ENCODE measurements at places on chromosomes 2 and 18.

DNA sequence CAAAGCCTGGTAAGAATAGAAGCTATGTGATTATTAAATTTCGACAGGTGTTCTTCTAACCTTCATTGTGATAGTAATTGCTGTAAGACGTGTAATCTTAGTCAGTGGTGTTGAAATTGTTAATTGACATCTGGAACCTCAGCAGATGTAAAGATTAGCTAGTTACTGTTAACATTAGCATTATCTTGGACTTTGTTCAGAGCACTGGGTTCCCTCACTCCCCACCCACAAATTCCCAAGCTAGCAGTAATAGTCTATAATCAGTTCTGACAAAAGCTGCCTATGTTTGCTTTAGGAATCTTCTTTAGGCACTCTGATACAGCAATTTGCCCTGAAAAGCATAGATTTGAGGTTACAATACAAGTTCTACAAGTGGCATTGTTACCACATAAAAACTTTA is 233.7 kb downstream of the EN1 start:
- DNase-seq: no peak

- DNase-seq: no peak
Measured at GRCh38 chr2:149129433-149129832, 90.9 kb downstream of the LYPD6B start.

DNA sequence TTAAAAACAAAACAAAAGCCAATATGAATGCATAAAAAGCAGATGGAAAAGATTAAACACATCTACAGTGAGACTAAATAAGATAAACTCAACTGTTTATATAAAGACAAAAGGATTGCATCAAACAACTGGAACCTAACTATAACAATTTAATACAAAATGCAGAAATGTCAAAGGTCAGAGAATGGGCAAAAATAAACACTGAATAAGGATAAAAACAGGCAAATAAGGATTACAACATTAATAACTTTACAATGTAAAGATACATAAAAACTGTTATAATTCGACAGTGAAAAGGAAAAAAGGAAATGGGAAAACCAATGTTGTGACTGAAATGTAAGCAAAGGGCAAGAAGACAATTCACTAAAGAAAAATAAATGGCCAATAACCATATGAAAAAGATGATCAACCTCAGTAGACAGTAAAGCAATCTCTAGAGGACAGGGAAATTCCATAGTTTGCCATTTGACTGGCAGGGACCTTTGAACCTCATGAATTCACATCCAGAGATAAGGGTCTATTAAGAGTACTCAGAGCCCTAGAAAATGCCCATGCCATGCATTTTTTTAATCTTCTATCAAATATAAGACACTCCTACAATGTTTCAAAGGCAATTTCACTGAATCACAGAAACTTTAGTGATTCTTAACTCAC is 83.7 kb downstream of the TMEM131 start:
- DNase-seq: no peak

DNA sequence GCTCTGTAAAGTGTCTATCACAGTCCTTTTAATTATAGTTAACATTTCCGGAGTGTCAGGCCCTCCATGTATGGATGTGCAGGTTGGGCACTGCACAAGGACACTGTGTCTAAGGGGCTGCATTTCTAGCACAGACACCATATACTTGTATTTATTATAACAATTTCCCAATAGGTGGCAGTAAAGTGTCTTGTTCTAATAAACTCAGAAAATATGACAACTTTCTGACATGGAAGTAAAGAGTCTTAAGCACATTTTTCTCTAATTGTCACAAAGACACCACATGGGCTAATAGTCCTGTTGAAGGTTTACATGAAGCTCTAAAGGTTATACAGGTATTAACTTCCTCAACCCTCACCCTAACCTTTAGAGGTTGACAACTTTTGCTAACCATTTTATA is 156.6 kb downstream of the DYSF start:
- DNase-seq: peak; percentile 62

GRCh38 chr2:16487686-16488085 is 177.9 kb downstream of the CYRIA start:
- DNase-seq: no peak

GRCh38 chr18:12334863-12335262 is 26.8 kb downstream of the TUBB6 start:
- no peak for DNase-seq

DNA sequence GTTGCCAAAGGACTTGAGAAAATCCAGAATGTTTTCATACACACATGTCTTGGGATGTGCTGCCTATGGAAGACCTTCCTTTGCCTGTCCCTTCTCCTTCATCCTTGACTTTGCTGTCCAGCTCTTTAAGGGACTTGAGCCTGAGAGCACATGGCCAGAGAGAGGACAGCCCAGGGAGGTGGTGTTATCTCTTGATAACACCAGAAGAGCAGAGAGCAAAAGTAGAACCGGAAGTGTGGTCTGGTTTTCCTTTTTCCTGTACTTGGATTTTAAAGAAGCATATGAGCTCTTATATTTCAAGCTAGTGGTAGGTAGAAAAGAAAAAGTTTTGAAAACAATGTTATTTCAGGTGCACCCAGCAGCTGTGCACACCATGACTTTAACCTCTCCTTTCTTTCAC is 94.1 kb upstream of the ZNF532 start:
- no peak for DNase-seq

- no peak for DNase-seq
Measured at GRCh38 chr2:98648451-98648850, 40.1 kb downstream of the UNC50 start.

- no peak for DNase-seq
Measured at GRCh38 chr2:239227661-239228371, 173.0 kb downstream of the HDAC4 start.

GRCh38 chr2:205357732-205358131 is 324.6 kb upstream of the NRP2 start:
- DNase-seq: no peak

GRCh38 chr2:122749405-122749804 is 994.0 kb downstream of the TSN start:
- no peak for DNase-seq

- no peak for DNase-seq
Measured at GRCh38 chr2:150557020-150557600, 69.6 kb upstream of the RND3 start.

GRCh38 chr2:232013701-232014353 is 52.3 kb downstream of the DIS3L2 start:
- DNase-seq: no peak

GRCh38 chr2:108615480-108616090 is 81.3 kb downstream of the LIMS1 start:
- DNase-seq: no peak

GRCh38 chr2:236659758-236660150 is 90.1 kb downstream of the ACKR3 start:
- DNase-seq: no peak

- no peak for DNase-seq
Measured at GRCh38 chr2:225464346-225465025, 65.0 kb downstream of the NYAP2 start.

- DNase-seq: no peak
Measured at GRCh38 chr2:96156011-96156820, 11.0 kb upstream of the DUSP2 start.

DNA sequence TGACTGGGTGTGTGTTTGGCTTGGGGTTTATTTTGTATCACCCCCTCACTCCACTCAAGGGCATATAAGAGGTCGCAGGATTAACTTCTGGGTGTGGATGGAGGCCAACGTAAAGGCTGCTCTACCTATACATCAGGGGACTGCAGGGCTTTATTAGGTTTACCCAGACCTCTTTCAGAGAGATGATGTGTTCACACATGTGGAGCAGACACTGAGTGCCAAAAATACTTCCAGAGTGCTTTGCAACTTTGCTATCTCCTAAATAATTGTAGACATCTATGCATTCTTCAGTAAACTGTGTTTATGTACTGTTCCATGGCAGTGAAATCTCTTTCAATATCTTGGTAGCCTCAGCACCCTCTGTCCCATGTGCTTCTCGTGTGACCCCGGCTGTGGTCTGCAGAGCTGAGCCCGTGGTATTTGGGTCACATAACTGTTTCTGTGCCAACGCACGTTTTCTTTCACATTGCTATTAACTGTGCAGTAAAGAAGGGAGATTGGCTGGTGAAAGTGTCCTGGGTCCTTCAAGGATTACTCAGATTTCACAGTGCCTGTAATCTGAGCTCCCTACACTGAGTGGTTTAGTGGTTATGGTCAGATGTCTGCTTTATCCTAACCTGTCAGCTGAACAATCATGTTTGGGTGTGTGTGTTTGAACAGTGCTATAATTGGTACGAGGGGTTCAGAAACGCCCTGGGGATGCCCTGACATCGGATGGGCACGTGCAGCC is 208.1 kb downstream of the VAPA start:
- no peak for DNase-seq

GRCh38 chr2:182208421-182208820 is 218.4 kb downstream of the PDE1A start:
- DNase-seq: no peak

- DNase-seq: no peak
Measured at GRCh38 chr2:218016810-218017209, 14.0 kb upstream of the TNS1 start.

DNA sequence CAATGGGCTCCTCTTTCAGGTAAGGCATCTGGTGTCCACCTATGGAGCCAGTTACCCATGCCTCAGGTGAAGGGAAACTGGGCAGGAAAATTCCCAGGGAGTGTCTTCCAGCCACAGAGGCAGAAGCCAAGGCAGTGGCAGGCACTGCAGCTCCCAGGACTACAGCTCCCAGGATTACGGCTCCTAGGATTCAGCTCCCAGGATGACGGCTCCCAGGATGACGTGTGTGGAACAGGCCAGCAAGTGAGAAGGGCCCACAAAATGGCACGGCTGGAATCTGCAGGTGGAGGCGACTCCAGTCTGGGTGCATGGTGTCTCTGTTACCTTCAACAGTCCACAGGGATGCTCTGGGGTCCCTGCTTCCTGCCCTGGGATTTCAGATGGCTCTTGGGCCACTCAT is 92.1 kb downstream of the PTGR3 start:
- DNase-seq: no peak

- DNase-seq: no peak
Measured at GRCh38 chr18:49352321-49352720, 108.1 kb downstream of the DYM start.

DNA sequence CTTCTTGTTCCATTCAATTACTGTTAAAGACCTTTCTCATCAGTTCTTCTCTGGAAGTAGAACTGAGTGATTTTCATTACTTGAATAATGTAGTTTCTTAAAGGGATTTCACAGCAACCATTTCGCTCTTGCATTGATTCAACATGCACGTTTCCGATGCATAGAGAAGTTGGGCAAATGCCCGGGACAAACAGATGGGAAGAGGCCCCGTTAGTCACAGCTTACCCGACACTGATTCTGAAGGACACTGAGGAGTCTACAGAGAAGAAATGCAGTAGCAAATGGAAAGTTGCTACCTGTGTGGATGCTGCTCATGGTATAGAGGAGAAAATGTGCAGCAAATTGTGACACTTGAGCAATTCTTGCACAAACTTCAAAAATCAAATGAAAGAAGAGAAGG is 32.3 kb upstream of the GCG start:
- no peak for DNase-seq

- no peak for DNase-seq
Measured at GRCh38 chr18:54740136-54740846, 88.0 kb upstream of the RAB27B start.

GRCh38 chr2:109700680-109701274 is 86.6 kb downstream of the SOWAHC start:
- DNase-seq: no peak

- no peak for DNase-seq
Measured at GRCh38 chr2:72037261-72037666, 110.4 kb downstream of the CYP26B1 start.

- no peak for DNase-seq
Measured at GRCh38 chr2:15158100-15158499, 403.0 kb downstream of the NBAS start.

DNA sequence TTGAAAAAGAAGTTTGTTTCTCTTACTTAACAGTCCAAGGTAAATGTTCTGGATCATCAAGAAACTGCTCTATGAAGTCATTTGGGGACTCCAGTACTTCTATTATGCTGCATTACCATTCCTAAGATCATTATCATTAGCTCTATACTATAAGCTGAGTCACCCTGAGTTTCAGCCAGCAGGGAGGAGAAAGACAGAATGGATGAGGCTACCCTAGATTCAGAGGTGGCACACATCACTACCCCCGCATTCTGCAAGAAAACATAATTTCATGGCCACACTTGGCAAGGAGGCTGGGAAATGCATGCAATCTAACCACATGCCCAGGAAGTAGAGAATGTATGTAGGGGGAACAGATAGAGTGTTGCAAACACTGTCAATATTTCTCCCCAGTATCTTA is 16.6 kb upstream of the LNPK start:
- DNase-seq: no peak

- no peak for DNase-seq
Measured at GRCh38 chr2:241475267-241475666, 33.1 kb downstream of the STK25 start.

GRCh38 chr2:42547014-42547413 is 21.4 kb upstream of the MTA3 start:
- no peak for DNase-seq

DNA sequence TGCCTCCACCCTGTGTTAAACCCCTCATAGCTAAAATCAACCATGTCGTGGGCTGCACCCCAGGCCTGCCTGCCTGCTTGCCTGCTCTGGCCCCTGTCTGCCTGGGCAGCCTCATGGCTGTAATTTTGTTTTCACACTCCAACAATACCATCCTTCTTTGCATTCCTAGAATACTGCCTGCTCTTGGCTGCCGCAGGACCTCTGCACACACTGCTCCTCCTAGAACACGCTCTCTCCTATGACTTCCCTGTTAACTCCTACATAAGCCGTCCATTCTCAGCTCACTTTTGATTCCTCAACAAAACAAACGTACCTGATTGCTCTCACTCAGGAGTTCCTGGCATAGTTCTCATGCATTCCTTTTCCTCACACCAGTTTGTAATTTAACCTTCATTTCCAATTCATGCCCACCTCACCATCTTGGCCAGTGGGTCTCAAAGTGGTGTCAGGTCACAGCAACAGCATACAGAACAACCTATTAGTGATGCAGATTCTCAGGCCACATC is 2.5 kb downstream of the UXS1 start:
- no peak for DNase-seq

DNA sequence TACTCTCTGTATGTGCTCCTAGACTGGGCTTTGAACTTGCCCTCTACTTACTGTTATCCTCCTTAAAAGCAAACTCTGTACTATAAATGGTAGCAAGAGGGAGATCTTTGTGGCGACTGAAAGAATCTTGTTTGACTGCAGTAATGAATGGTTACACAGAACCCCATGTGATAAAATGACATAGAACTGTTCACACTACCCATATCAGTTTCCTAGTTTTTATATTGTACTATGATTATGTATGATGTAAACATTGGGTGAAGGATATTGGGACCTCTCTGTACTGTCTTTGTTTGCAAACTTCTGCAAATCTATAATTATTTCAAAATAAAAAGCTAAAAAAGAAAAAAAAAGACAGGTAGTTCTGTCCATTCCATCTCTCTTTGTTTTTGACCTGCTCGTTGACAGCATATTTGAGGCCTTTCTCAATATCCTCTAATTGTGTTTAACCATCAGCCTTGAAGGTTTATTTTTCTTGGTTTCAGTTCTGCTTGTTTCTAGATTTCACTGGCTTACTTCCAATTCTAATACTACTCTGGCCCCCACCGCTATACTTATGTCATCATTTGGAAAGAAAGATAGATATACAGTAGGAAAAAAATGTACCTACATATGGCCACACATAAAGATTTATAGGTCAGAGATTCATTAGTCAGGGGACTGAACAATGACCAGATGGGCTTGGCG is 79.2 kb upstream of the MYO3B start:
- no peak for DNase-seq

All from GM13977 (cell line).